ENCODE measurements at places on chromosomes 12 and 14. TPM values are rescaled to one million over a fixed set of nuclear protein-coding genes. Genes with fewer than 3 reads are reported as not detected.
A peak's percentile ranks its signal among the peaks of the same experiment; 100 is the strongest.

GRCh38 chr12:7719946-7720730 lies 8.9 kb downstream of the DPPA3 start:
- DNase-seq: no peak

DNA sequence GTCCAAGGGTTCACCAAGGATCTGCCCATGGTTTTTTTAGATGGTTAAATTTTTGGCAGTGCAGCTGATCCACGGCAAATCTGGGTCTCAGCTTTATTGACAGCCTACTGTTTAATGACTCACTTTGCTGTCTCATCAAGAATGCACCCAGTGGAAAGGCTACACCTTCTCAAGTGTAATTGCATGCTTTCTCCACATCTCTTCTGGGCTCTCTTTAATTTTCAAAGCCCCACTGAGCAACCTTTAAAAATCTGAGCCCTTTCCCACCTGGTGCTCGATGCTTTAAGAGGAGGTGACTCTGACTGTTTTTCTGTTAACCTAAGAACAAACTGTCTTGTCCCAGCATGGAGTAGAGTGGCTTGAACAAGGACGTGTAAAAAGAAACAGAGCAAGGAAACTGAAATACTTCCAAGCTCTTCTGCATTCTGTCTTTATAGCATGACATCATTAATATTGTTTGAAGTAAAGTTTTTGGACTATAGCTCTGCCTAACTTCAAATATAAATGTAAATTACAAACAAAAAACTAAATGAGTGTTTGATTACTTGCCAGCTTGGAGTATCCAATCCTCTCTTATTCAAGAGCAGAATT lies 214.2 kb upstream of the KRR1 start:
- peak; percentile 70 for DNase-seq

- no peak for DNase-seq
These were observed 113.6 kb downstream of the CHST11 start for GRCh38 chr12:104570174-104570907.

- no peak for DNase-seq
These were observed 38.3 kb upstream of the CACNA2D4 start for GRCh38 chr12:1956716-1957115.

DNA sequence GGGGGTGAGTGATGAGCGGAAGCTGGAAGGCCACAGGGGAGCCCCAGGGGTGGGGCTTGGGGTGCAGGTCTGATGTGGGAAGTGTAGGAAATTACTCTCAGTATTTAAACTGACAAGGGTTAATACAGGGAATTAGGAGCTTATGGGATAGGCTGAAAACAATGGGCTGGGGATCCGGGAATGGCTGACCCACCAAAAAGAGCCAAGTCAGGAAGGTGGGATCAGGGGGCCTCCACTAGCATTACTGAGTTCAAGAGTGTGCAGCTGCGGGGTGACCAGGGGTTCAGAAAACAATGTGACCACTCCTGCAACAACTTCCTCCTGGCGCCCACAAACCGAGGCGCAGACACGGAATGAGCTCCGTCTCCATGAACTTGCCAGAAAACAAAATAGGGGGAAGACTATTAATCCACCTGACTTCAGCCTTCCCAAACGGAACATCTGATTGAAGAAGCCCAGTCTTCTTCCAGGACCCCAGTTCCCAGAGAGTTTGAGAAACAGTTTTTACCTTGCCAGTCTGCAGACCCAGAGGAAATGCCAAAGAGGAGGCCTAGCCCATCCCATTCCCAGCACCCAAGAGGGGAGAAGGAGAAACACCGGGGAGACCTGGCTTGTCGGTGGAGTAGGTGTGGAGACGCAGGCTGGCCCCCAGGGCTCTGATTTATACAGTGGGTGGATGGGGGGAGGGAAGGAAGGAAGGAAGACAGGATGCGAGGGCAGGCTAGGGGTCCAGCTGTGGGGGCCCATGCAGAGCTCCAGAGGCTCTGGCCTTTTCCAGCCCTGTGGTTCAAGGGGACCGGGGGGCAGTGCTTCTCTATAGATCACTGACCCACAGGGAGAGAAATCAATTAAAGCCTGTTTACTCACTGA lies 16.5 kb upstream of the YY1 start:
- DNase-seq: peak; percentile 36

DNA sequence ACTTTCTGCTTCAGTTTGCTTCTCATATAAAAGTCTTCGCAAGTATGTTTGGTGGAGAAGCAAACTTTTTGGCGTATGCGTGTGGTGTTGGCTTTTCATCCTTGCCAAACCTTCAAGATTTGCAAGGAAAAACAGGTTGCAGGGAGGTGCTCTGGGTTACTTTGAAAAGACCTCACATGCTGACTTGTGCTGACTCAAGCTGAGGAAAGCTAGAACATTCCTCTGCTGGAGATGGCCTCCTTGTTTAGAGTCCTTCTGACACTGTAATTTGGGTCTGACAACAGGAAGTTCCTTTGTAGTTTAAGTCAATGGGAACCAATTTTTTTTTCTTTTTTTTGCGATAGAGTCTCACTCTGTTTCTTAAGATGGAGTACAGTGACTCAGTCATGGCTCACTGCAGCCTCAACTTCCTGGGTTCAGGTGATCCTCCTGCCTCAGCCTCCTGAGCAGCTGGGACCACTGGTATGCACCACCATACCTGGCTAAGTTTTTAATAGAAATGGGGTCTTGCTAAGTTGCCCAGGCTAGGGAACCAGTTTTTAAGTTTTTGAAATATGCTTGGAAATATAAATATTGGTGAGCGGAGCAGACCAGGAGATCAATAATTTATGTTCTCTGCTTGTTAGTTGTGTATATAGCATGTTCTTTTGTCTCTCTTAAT lies 2.6 kb upstream of the ACACB start:
- DNase-seq: no peak

DNA sequence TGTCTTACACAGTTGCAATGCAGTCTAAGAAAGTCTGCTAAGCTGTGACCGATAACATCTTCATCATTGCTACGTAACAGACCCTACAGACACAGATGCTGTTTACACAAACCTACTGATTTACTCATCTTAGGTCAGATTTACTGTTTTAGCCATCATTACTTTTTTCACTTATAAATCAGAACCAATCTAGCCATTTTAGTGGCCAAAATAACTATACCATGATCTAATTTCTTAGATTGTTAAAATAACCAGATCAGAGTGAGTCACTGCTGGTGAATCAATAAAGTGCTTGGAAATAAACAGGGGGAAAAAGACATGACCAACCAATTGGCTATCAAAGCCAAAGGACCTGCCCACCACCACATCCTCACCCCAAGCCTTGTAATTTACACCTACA lies 57.0 kb upstream of the FOXN3 start:
- DNase-seq: no peak

DNA sequence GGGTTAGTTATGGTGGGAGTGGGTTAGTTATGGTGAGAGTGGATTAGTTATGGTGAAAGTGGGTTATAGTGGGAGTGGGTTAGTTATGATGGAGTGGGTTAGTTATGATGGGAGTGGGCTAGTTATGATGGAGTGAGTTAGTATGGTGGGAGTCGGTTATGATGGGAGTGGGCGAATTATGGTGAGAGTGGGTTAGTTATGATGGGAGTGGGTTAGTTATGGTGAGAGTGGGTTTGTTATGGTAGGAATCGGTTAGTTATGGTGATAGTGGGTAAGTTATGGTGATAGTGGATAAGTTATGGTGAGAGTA lies 22.1 kb upstream of the SFSWAP start:
- DNase-seq: no peak

- DNase-seq: no peak
These were observed 98.0 kb downstream of the BBS10 start for GRCh38 chr12:76250256-76250655.

GRCh38 chr14:69052181-69052601 lies 73.1 kb upstream of the ACTN1 start:
- DNase-seq: peak; percentile 83

DNA sequence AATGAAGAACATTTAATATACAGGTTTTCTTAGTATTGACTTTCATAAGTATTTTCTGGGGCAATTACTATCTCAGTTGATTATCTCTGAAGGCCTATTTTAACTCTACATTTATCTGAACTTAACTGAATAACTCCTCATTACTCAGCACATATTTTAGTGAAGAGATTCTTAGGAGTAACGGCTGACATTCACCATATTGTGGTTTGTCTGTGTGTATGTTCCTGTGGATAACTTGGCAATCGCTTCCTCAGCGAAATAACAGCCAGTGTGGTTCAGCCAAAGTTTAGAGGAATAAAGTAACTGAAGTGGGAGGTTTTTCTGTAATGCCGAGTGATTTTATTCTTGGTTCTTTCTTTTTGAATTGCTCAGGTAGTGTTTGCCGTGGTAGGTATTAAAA lies 168.0 kb downstream of the RAD51B start:
- no peak for DNase-seq

- peak; percentile 28 for DNase-seq
These were observed 577 bp downstream of the ATG101 start for GRCh38 chr12:52070185-52070925.

DNA sequence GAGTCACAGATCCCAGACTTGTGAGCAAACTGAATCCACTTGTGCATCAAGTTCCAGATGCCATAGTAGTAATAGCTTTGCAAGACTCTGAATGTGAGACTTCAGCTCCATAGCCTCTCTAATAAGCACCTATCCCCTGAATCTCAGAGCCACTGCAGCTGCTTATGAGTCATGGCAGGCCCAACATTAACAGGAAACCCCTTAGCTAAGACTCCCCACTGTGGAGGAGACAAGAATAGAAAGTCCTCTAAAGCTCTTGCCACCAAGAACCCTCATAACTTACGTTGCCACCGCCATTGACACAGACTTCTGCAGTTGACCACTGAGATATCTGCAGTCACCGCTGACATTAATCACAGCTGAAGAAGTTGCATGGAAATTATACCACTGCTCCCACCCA lies 62.9 kb upstream of the PDE3A start:
- peak; percentile 17 for DNase-seq

- DNase-seq: peak; percentile 30
These were observed 334.0 kb upstream of the FLRT2 start for GRCh38 chr14:85195872-85196477.

DNA sequence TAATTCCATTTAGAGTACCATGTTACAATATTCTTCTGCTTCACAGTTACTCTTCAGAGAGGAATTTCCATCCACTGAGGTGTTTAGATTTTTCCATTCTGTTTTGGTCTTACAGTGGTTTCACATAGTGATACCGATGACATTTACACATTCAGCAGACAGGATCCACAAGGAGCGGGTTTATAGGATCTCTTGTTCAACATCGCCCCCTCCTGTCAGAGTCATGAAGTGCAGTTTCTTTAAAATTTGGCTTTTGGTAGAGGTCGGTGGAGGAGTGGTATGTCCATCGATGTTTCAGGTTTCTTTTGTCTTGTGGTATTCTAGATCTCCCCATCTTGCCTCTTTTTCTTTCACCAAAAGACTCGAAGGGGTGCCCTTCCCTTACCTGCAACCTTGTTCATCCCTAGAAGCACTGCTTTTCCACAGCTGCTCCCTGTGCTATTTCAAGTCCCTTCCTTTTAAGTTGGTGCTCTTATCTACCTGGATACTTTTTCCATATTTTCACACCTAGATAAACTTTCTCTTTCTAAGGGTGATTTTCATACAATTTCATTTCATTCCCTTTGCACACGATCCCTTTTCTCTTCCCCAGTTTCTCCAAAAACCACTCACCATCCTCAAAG lies 181.3 kb downstream of the ITPR2 start:
- peak; percentile 85 for DNase-seq

DNA sequence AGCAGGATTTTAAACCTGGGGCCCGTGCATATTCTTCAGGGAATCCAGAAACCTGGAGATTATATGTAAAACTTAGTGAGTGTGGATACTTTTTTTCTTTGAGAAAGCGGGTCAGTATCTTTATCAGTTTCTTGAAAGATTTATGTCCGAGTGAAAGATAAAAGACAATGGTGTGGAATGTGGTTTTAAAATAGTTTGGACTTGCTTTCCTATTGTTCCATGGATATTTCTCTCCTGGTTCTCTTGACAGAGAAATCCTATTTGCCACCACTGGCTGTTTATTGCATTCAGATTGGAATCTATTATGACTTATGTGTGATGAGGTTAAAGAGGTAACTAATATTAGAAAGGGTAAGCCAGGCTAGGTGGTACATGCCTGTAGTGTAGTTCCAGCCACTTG lies 27.4 kb downstream of the KTN1 start:
- peak; percentile 21 for DNase-seq

- DNase-seq: no peak
These were observed 3.1 kb downstream of the PYGL start for GRCh38 chr14:50941151-50941550.

- no peak for DNase-seq
These were observed 77.6 kb downstream of the NTF3 start for GRCh38 chr12:5509557-5509956.

DNA sequence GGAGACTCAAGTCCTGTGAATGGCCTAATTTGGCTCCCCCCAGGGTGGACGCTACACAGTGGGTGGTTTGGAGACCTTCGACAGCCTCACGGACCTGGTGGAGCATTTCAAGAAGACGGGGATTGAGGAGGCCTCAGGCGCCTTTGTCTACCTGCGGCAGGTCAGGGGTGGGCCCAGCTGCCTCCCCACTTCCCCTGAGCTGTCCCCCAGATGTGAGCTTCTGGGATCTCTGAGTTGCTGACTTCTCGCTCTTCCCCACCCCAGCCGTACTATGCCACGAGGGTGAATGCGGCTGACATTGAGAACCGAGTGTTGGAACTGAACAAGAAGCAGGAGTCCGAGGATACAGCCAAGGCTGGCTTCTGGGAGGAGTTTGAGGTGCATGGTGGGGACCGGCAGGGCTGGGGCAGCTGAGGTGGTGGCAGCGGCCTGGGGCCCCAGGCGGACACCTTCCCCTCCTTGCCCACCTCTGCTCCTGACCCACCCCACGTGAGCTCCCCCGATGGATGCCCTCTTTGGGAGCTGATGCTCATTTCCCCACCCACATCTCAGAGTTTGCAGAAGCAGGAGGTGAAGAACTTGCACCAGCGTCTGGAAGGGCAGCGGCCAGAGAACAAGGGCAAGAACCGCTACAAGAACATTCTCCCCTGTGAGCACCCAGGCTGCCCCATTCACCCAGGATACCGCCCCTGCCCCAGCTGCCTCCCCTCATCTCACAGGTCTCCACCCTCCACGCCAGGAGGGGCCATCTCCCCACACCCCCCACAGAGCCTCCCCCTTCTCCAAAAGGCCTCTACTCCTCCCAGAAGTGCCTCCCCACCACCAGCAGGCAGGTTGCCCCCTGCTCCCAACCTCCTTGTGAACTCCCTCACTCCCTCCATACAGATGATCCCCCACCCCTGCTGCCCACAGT lies 4.2 kb downstream of the PTPN6 start:
- DNase-seq: no peak

DNA sequence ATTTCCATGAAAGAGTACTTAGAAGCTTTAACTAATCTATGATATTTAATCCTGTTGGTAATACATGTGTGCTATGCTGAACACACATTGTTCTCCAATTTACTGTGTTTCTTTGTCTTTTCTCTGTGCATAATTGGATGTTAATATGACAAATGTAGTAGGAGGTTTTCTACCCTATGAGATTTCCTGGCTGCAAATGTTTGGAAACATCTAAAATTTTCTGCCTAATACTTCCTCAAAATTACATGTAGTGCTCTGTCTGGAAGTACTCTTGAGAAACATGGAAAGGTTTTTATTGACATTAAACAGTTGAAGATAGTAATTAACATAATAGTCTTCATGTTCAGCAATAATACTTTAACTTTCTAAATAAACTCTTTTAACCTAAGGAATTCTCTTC lies 213.0 kb downstream of the KITLG start:
- DNase-seq: no peak

PTPRQ gene
- under 0.01 TPM for total RNA-seq

TPPP2 gene
- total RNA-seq: not detected

PMCH gene
- total RNA-seq: not detected

KIF5A gene
- total RNA-seq: 0.17 TPM

Measured in dermis blood vessel endothelial cell (primary cell).